Dermis microvascular lymphatic vessel endothelial cell (primary cell): ENCODE measurements at places on chromosomes 2 and 18.
A peak's percentile ranks its signal among the peaks of the same experiment; 100 is the strongest.

DNA sequence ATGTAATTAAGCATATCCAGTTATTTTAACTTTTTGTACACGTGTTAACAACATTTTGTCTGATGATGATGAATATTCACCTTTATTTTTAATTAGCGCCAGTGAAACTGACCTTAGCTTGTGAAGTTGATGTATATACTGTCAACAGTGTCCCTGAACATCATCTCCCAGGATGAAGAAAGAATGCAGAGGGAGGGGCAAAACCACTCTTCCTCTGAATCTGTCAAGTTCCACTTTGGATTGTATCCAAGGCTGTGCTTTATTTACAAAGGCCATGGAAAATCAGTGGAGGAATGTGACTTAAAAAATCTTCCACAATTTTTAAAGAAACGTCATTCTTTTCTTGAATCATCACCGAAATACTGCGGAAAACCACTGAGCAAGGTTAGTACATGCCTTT is 4.5 kb upstream of the RMDN2 start:
- DNase-seq, result no peak

- DNase-seq, result peak; percentile 95
Observed at GRCh38 chr2:46029332-46029811, 267.8 kb upstream of the EPAS1 start.

- DNase-seq, result no peak
Observed at GRCh38 chr2:201234663-201235135, 25.6 kb upstream of the CASP8 start.

DNA sequence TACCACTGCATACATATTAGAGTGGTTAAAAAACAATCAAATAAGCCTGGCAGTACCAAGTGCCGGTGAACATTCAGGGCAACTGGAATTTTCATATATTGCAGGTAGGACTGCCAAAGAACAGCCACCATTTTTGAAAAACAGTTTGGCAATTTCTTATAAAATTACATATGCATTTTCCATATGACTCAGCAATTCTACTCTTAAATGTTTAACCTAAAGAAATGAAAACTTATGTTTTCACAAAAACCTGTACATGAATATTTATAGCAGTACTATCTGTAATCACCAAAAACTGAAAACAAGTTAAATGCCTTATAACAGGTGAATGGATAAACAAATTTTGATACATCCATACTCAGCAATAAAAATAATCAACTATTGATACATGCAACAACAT is 39.9 kb downstream of the CTAGE1 start:
- DNase-seq, result no peak

DNA sequence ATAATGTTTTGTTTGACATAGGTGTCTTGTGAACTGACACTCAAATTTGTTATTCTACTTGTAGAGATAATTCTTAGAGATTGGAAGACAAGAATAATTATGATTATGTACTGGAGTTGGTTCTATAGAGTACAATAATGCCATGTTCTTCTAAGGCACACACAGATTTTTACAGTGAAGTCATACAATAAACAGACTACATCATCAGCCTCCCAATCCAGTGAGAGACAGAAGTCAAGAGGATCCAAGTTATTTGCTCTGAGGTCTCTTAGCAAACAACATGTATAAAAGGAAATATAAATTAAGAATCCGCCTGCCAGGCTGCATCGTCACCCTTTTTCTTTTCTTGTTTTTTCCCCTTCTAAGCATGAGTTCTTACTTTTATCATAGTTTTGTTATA is 613.5 kb upstream of the SETBP1 start:
- no peak for DNase-seq
